ENCODE measurements at places on chromosomes 12 and 14. TPM values are rescaled to one million over a fixed set of nuclear protein-coding genes. Genes with fewer than 3 reads are reported as not detected.

- peak; percentile 74 for DNase-seq
Measured at GRCh38 chr14:68363843-68364767, 428.8 kb downstream of the ZFP36L1 start.

DNA sequence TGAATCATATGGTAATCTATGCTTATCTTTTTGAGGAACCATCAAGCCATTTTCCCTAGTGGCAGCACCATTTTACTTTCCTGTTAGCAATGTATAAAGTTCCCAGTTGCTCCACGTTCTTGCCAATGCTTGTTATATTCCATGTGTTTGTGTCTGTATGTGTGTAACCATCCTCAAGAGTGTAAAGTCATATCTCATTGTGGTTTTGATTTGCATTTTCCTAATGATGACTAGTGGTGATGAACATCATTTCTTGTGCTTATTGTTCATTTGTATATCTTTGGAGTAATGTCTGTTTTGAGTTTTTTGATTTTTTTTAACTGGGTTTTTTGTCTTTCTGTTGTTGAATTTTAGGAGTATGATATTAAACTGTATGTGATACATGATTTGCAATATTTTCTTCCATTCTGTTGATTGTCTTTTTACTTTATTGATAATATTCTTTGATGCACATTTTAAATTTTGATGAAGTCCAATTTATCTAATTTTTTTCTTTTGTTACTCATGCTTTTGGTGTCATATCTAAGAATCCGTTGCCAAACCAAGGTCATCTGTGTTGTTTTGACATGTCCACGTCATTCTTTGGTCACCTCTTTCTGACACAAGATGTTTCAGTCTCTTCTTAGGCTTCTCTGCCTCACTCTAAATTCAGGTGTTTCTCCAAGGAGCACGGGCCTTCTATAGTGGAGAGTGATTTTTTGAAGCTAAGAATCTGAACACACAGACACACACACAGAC, 36.1 kb downstream of the PPHLN1 start:
- no peak for DNase-seq

DNA sequence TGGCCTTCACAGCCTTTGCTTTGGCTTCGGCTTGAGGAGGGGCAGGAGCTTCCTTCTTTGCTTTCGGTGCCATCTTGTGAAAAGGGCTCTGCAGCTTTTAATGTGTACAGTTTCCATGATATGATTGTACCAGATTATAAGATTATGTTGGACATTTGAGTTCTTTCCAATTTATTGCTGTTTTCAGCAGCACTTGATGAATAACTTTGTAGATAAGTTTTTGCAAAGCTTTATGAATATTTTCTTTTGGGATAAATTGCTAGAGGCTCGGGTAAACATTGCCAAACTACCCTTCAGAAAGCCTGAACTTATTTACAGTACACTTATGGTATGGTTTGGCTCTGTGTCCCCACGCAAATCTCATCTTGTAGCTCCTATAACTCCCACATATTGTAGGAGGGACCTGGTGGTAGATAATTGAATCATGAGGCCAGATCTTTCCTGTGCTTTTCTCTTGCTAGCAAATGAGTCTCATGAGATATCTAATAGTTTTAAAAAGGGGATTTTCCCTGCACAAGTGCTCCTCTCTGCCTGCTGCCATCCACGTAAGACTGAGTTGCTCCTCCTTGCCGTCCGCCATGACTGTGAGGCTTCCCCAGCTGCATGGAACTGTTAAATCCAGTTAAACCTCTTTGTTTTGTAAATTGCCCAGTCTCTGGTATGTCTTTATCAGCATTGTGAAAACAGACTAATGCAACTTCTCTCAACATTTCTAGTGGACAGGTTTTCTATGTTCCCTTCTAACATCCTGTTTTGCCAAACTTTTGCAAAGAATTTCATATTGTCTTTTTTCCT, 70.4 kb downstream of the RCOR1 start:
- DNase-seq, result no peak

The FOS gene
- total RNA-seq, result 801 TPM

DNA sequence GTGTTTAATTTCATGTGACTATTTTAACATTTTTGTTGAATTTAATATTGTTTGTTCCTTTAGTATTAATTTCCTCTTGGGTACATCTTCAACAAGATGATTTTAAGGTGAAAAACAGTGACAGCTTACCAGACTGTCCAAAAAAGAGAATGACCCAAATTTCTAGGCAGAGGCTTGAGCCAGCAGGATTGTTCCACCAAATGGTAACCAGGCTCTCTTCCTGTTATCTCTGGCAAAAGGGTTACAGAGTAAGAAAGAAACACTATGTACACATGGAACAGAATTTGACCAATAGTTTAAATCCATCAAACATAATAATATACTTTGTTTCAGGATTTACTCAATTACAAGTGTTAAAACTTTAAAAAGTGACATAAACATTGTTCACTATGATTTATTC, 39.0 kb downstream of the YAF2 start:
- DNase-seq, result no peak

The SLC17A8 gene
- total RNA-seq, result not detected

GRCh38 chr14:106268013-106268727, 741.8 kb downstream of the TMEM121 start:
- DNase-seq, result no peak

GRCh38 chr12:57497223-57498131, 9.6 kb downstream of the MARS1 start:
- DNase-seq, result no peak

- peak; percentile 85 for DNase-seq
Measured at GRCh38 chr12:6376079-6376869, 911 bp upstream of the SCNN1A start.

GRCh38 chr12:51020448-51021182, 5.6 kb downstream of the SLC11A2 start:
- DNase-seq, result no peak

The HOXC6 gene
- total RNA-seq, result not detected

The GPR65 gene
- total RNA-seq, result 1.8 TPM

GRCh38 chr12:111437816-111438454, 32.2 kb downstream of the SH2B3 start:
- DNase-seq, result no peak

- DNase-seq, result no peak
Measured at GRCh38 chr12:69473262-69473661, 3.1 kb downstream of the FRS2 start.

- DNase-seq, result no peak
Measured at GRCh38 chr14:22460461-22461195, 128.4 kb downstream of the DAD1 start.

DNA sequence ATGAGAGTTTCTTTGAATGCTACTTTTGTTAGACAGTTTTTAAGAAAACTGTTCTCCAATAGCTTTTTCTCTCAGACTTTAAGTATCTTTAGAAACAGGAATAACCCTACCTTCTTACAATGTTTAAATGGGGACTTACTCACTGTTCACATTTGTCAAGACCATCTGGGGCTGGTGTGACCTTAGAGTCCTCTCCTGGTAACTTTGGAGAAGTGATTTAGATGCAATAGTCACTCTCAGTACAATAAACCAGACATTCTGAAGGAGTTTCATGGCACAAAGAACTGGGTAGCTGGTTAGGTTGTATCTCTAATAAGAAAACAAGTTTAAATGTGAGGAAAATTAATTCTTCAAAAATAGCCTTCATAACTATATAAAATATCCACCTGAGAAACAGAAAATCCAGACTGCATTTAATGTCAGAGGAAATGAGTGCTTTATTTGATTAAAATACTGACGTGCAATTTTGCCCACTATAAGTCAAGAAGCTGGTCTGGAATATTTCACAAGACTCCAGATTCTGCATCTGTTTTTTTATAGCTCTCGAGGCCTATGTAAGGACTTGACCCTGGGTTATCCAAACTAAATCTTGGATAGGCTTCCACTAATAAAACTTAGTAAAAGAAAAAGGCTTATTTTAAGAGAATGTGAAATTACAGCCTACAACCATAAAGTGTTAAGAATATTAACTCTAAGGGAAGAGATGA, 108.7 kb downstream of the PTGER2 start:
- no peak for DNase-seq

DNA sequence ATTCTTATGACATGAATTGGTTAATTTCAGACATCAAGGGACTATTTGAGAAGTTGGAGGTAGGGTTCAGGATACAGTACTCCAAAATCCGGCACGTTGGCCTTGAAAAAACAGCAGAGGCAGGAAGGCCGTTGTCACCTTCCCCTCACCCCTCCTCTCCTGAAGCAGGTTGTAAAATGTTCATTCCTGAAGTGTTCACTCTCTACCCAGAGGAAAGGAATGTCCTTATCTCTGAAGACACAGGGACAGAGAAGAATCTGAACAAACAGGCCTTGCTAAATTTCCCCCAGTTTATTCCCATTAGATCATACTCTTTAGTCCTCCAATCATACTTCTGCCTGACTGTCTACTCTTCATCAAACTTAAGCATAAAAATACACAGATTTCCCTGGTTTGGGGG, 313.6 kb downstream of the ZFP36L1 start:
- DNase-seq, result no peak

The COX8C gene
- total RNA-seq, result not detected

The TMEM120B gene
- 4.8 TPM for total RNA-seq

GRCh38 chr12:76272287-76272686, 75.9 kb downstream of the BBS10 start:
- DNase-seq, result no peak

DNA sequence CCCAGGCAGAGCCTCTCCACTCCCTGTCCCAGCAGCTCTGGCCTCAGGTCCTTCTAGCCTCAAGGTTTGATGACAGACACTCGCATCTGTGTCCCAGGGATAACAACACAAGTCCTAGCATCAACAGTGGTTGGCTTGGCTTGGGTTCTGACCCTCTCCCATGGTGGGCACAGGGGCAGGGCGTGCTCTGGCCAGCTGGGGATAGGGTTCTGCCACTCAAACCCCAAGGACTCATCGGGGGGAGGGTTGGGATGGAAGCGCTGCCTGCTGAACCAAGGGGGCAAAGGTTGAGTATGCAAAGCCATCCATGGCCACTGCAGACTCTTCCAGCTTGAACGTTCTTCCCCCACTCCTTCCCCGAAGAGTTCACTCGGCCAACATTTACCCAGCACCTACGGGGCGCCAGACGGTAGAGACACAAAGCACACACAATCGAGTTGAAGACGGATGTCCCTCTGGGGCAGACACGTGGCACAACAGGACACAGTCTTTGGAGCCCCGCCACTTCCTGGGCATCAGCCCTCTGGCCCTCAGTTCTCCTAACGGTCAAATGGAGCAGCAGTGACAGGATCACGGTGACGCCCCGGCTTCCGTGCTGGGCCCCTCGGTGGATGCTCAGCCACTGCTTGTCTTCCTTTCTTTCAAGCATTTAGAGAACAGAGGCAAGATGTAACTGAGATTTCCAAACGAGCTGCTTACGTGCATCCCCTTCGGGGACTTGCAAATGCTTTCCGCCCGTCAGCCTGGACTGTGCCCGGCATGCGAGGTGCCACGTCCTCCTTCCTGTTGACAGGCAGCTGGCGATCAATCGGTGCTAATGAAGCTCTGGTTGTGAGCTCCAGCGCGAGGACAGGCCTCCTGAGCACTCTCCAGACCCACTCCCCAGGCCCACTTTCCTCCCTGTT, 42.6 kb downstream of the DLK1 start:
- peak; percentile 48 for DNase-seq

GRCh38 chr12:52036587-52037171, 14.6 kb upstream of the NR4A1 start:
- peak; percentile 97 for DNase-seq

GRCh38 chr12:66199831-66200509, 11.0 kb downstream of the IRAK3 start:
- no peak for DNase-seq

DNA sequence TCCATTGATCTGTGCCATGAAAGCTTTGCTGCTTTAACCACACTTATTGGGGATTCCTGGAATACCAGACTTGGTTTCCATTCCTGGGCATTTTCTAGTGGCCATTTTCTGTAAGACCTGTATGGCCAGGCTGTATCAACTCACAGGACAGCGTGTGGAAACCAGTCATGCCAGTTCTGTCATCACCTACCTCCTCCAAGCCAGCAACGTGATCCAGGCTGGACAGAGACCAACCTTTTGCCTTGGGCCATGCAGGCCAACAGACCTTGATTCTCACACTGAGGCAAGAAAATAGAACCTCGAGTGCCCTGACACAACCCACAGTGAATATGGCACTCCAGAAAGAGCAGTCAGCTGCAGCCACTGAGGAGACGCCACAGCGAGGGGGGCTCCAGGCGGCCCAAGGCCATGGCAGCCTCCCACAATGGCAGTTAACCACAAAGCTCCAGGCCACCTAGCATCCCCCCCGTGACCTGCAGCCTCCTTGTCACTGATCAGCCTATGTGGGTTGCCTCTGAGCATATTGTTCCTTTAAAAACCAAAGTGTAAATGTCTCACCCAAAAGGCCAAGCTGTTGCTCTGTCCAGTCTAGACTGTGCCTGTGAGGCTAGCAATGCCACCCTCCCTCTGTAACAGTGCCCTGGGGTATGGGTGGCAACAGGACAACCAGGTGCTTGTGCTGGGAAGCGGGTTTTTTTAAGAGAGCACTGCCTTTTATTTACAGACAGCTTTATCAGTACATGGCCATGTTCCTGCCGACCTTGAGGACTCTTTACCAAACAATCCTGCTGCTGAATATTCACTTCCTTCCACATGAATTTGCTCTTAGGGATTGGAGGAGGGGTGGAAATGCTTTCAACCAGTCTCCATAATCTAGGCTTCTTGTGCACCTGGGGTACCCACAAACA, 168.7 kb upstream of the HIF1A start:
- no peak for DNase-seq

The NR2C1 gene
- 35.0 TPM for total RNA-seq

The WNT1 gene
- not detected for total RNA-seq

- DNase-seq, result no peak
Measured at GRCh38 chr14:93103392-93104080, 12.2 kb downstream of the ITPK1 start.

- no peak for DNase-seq
Measured at GRCh38 chr12:66979251-66979650, 289.9 kb upstream of the CAND1 start.

The KLHL33 gene
- total RNA-seq, result 1.4 TPM

The NGB gene
- 9.4 TPM for total RNA-seq

DNA sequence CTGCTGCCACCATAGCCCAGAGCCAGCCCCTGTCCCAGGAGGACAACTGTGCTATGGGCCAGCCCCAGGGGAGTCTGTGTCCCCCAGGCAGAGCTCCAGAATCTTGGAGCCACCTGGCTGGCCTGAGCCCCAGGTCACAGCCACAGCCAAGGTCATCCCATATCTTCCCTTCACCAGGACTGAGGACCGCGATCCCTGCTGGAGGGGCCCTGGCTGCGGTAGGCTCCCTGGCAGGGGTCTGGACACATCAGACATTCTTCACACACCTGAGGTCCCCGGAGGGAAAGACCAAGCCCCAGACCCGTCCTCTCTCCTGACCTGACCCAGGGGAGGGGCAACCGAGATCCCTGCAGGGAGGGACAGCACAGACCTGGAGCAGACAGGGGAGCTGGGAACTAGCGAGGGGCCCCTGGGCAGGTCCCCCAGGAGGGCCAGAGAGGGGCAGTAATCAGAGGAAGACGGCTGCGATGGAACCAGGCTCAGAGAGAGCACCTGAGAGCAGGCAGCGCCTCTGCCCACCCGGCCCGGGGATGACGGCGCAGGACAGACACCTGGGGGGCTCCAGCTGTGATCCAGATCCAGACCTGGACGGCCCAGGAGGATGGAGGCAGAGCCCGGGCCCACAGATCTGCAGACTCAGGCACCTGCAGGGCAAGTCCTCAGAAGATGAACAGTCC, 103.2 kb upstream of the EIF5 start:
- DNase-seq, result no peak

All from sigmoid colon (tissue), 7 donors.